ENCODE measurements at places on chromosomes 4 and X.

- DNase-seq: no peak
Observed at GRCh38 chr4:80071604-80072227, 1.3 kb downstream of the ANTXR2 start.

DNA sequence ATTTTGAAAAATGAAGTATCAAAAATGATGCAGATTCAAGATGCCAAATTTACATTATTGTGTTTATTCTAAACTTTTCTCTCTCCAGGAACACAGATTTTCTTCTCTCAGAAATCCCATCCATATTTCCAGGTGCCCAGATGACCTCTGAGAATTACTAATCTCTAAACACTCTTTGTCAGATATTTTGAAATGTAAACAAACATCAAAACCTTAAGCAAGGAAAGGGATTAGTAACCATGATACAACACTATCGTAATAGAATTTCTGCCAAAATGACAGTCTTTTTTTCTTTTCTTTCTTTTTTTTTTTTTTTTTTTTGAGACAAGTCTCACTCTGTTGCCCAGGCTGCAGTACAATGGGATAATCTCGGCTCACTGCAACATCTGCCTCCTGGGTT lies 76.7 kb downstream of the PDS5A start:
- no peak for DNase-seq

DNA sequence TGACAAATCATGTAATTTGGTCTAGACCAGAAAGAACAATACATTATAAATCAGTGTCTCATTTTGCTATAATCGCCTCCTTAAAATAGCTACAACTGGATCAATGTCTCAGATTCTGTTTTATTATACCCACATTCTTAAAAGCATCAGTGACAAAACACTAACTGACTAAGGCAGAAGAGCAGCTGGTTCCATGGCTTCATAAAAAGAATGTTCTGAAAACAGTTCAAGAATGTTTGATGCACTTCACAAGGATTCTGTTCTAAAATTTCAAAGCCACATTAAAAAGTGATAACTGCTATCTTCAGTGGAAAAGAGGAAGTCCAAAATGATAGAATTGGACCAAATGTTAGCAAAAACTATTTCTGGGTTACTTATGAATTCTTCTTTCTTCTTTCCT lies 69.8 kb downstream of the COL25A1 start:
- no peak for DNase-seq

- no peak for DNase-seq
Observed at GRCh38 chrX:86369847-86370630, 221.8 kb downstream of the DACH2 start.

GRCh38 chrX:96027407-96027806 lies 657.2 kb upstream of the DIAPH2 start:
- no peak for DNase-seq

GRCh38 chr4:165379678-165380064 lies 863 bp downstream of the CPE start:
- no peak for DNase-seq
